ENCODE measurements at places on chromosomes 16 and 17. TPM values are rescaled to one million over a fixed set of nuclear protein-coding genes. Genes with fewer than 3 reads are reported as not detected.
A peak's percentile ranks its signal among the peaks of the same experiment; 100 is the strongest.

DNA sequence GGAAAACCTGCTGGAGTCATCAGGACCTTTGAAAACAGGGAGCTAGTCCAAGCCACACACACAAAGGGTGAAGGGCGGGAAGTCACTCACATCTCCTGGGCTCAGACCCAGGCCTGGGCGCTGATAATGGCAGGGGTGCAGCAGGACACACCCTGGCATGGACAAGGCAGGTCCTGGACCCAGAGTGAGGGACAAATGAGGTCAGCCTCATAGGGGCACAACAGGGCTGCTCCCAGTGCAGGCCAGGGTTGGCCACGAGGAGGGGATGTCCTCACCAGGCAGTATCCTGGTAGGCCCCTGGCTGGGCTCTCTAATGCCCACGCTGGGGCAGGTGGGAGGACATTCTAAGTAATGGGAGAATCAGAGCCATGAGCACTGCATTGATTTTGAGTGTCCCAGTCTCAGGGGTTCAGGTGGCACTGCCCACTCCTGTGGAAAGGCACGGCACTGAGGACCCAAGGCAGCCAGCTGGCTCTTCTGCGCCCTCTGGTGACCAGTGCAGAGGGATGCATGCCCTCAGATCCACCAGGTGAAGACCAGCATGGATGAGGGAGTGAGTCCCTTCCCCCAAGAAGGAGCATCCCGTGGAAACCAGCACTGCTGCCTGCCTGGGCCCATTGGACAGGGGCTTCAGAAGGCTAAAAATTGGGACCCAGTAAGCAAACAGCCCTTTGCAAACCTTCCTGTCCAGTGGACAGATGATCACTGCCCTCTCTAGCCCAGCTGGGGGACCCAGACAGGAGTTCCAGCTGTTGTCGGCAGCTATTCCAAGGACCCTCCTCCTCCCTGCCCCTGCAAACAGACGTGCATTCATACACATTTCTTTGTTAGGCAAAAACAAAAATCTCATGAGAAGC, 23.4 kb upstream of the SREBF1 start:
- H3K36me3 ChIP-seq = no peaks in the 10 kb centered on the region
- H3K27ac ChIP-seq = no peak overlapping the region
- peak; percentile 79 for DNase-seq

DNA sequence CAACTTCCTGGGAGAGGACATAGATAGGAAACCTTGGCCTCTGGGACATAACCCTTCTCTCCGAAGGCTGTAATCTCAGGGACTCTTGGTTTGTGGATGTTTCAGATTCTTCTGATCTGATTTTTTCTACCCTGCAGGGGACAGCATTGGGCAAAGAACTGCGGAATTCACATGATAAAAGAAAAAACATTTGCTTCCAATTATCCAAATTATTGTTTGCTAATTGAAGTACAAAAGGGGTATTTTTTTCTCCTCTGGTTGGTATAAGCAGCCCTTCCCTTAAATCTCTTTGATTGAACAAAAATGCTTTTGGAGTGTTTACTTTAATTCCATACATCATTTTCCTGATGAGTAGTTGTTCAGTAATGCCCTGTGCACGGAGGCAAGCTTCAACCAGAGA, 251.7 kb upstream of the IRX3 start:
- no peaks in the 10 kb centered on the region for H3K4me1 ChIP-seq
- H3K27ac ChIP-seq = no peak overlapping the region

DNA sequence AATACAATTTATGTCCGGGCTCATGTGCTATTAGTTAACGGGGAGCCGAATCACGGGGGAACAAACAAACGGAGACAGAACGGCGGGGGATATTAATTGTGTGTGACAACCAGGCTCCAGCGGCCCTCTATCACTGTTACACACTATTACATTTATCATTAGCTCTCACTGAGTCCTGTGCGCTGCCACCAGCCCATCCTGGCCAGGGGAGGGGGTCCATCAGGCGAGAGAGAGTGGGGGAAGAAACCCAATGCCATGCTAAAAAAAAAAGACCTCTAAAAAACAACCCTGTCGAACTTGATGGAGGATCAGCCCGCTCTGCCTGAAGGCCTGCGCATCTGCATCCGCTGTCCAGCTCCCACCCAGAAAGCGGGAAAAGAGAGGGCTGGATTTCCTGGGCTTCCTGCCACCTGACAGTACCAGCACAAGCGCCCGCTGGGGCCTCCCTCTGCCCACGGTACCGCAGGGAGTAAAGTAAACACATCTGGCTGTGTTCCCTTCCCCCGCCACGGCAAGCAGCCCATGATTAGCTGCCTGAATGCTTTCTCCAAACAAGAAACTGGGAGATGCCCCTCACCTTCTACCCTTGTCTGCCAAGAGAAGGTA, 41.7 kb downstream of the PIPOX start:
- peaks cover 22% of the 10 kb centered on the region for H3K4me1 ChIP-seq
- 0 out of 2 replicates have a peak overlapping the region, but pooled peaks have one; percentile 26 for H3K27ac ChIP-seq
- no peak overlapping the region for H3K4me3 ChIP-seq
- DNase-seq = peak; percentile 38
- H3K36me3 ChIP-seq = no peaks in the 10 kb centered on the region
- no peaks in the 10 kb centered on the region for H3K27me3 ChIP-seq

DNA sequence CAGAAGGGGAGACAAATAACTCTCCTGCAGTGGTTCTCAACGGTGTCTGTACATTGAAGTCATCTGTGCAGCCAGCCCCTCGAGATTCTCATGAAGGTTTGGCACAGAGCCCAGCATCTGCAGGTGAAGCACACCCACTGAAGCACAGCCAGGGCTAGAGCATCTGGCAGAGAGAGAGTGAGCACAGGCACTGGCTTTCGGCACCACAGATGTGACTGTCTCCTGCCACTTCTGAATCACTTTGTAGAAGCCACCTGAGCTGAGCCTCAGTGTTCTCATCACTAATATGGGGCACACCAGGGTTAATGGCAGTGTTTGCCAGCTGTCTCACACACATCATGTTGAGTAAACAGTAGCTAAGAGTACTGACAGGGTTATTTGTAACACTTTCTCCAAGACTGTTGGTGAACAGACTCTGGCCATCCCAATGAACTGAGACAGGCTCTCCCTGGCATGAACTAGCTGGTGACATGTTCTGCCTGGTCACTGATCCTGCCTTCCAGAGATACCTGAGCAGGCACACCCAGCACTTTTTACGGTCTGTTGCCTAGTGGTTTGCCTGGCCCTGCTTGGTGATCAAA, 10.9 kb downstream of the HSPB9 start:
- H3K4me3 ChIP-seq = no peak overlapping the region
- H3K36me3 ChIP-seq = no peaks in the 10 kb centered on the region
- H3K27me3 ChIP-seq = no peaks in the 10 kb centered on the region

DNA sequence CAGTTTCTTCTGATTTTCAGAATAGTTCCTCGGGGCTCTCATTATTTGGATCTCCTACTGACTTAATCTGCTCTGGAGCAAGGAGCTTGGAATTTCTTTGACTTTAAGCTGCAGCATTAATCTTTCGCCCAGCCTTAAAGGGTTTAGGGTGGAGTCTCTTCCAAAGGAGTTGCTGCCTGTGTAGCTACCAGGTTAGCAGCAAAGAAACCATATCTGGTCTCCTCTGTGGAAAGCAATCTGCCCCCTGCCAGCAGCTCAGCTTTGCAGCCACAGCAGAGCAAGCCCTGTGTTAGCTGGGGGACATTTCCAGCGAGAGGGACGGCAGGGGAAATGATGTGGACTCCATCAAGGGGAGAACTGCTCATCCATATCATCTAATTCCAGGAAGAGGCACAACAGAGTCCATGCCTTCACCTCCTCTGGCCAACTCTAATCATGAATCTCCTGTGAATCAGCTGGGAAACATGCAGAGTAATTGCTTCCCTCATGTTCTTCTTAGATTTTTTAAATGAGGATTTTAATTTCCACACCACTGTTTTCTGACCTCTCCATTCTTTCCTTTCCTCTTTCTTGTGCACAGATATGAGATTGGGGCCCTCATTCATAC, 827.6 kb upstream of the CA10 start:
- H3K4me3 ChIP-seq = no peak overlapping the region
- H3K27me3 ChIP-seq = no peaks in the 10 kb centered on the region
- no peaks in the 10 kb centered on the region for H3K36me3 ChIP-seq
- no peak overlapping the region for H3K27ac ChIP-seq
- no peaks in the 10 kb centered on the region for H3K4me1 ChIP-seq
- no peak for DNase-seq

DNA sequence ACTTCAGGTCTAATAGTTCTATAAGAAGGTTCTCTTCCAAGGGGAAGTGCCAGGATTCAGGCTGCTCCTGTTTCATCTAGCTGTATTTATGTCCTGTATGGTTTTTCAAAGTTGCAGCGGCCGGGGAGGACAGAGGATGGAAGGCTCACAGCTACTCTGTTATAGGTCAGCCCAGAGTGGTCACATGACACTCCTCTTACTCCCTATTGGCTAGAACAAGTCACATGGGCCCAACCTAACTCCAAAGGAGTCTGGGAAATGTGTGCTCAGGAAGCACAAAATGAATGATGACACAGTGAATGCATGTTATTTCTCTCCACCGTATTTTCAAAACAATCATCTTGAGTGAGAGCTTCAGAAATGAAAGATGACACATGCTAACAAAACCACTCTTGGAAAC, 645.1 kb upstream of the RBFOX1 start:
- no peaks in the 10 kb centered on the region for H3K36me3 ChIP-seq
- DNase-seq = no peak
- H3K4me1 ChIP-seq = no peaks in the 10 kb centered on the region
- no peak overlapping the region for H3K4me3 ChIP-seq
- H3K27me3 ChIP-seq = no peaks in the 10 kb centered on the region

CRYM gene
- total RNA-seq = 18.0 TPM

All from GM23338 (cell line).